Activated CD4-positive, alpha-beta T cell treated with anti-CD3 and anti-CD28 coated beads, Interleukin-2, amount 10 ng/mL, durations not matched to agents 7 days and 5 days (primary cell): ENCODE measurements at places on chromosomes 6 and 20.
A peak's percentile ranks its signal among the peaks of the same experiment; 100 is the strongest.

DNA sequence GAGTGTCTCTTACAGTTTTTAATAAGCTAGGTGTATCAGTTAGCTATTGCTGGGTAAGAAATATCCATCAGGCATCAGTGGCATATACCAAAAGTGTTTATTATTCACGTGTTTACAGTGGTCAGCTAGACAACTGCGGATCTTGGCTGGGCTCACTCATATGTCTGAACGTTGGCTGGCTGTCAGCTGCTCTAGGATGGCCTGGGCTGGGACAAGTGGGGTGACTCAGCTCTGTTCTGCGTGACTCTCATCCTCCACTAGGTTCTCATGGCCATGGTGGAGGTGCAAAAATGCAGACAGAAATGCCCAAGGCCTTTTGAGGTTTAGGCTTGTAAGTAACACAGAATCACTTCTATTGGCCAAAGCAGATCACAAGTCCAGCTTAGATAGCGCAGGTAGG lies 22.0 kb downstream of the ZNF341 start:
- DNase-seq: no peak

- DNase-seq: no peak
Observed at GRCh38 chr6:87575423-87575822, 14.4 kb downstream of the RARS2 start.

GRCh38 chr6:165662749-165663376 lies at the start of gene PDE10A:
Gene PDE10A (minus strand): TSS chr6:165663241. CDS start chr6:165662811, 430 bp downstream.
- no peak for DNase-seq

DNA sequence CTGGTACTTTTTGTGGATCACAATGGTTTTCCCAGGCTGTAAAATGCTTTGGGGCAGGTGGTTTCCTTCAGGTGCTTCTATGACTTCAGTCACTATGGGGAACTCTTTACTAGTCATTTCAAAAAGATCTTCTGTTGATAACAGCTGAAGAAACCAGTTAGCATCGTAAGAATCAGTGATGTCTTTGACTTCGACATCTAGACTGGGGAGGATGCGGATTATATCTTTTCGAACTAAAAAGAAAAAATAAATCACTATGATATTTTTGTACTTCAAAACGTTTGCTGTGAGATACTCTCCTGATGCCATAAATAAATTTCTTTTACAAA lies 87.2 kb downstream of the THEMIS start:
- no peak for DNase-seq

- no peak for DNase-seq
Observed at GRCh38 chr20:5662769-5663168, 87.4 kb upstream of the SHLD1 start.

- peak; percentile 55 for DNase-seq
Observed at GRCh38 chr6:28922821-28923317, 916 bp downstream of the TRIM27 start.

DNA sequence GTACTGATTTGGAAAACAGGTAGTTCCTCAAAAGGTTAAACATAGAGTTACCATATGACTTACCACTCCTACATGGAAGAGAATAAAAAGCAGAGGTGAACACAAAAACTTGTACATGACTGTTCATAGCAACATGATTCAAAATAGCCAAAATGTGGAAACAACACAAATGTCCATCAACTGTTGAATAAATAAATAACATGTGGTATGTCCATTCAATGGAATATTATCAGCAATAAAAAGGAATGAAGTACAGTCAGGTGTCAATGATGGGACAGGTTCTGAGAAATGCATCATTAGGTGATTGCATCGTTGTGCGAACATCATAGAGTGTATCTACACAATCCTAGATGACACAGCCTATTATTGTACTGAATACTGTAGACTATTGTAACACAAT lies 35.3 kb downstream of the NOL4L start:
- DNase-seq: no peak

- no peak for DNase-seq
Observed at GRCh38 chr6:138038142-138038870, 68.9 kb downstream of the PERP start.

GRCh38 chr6:75246386-75246785 lies 2.8 kb upstream of the COX7A2 start:
- DNase-seq: no peak

GRCh38 chr6:13445005-13445743 lies 42.2 kb downstream of the GFOD1 start:
- DNase-seq: no peak

GRCh38 chr6:90303039-90303438 lies 6.4 kb upstream of the BACH2 start:
- no peak for DNase-seq

GRCh38 chr6:83597051-83597450 lies 84.7 kb downstream of the PRSS35 start:
- no peak for DNase-seq
